ENCODE measurements at places on chromosomes 13 and 19. TPM values are rescaled to one million over a fixed set of nuclear protein-coding genes. Genes with fewer than 3 reads are reported as not detected.

The KANK2 gene
- total RNA-seq = 0.36 TPM

The ZSCAN1 gene
- not detected for total RNA-seq

DNA sequence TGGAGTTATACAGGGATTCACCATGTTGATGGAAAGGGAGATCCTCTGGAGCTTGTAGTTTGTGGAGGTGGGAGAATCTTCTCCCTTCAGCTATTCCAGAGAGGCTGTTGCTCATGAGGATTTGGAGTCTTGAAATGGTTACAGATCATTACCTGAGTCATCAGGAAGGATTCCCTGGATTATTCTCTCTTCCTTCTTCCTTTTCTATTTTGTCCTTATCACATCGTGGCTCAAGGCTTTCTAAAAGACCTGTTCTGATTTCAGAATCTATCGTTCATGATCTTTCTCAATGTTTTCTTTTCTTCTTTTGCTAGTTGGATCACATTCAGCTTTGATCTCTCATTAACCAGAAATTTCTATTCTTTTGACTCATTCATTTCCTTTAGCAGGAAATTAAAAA, 196.0 kb downstream of the KLF5 start:
- DNase-seq = no peak

DNA sequence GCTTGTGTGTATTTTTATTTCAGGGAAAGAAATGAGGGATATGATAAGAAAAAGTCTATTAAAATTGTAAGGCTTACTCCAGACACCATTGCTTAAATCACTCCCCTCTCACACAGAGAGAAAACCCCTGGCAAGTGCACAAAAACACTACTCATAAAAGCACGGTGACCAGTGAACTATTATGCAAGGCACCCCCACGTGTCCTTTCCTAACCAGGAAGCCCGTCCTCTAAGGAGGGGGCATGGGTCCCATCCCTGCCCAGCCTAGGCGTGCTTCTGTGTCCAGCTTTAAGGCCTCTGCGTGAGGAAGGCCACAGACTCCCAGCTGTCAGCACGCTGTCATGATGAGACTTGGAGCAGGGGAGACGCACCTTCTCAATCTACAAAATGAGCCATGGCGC, 83.5 kb downstream of the SLC7A1 start:
- no peak for DNase-seq

DNA sequence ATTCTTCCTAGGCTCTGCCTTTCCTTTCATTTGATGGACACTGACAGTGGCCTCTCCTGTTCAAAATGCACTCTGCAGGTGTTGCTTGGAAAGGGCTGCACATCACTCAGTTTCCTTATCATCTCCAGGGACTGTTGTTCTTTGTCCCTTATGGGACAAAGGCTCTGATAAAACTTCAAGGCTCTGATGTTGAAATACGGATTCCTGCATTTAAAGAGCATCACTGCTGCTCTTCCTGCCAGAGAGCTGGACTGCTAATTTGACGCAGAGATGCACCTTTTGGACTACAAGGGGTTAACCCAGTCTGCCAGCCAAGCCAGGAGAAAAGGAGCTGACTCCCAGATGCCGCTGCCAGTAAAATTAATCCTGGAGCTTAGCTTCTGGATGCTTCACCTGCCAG, 952.1 kb downstream of the DIAPH3 start:
- DNase-seq = no peak

GRCh38 chr13:97256343-97256783, 34.2 kb downstream of the MBNL2 start:
- no peak for DNase-seq
